ENCODE measurements at places on chromosomes 2 and 18. TPM values are rescaled to one million over a fixed set of nuclear protein-coding genes. Genes with fewer than 3 reads are reported as not detected.

DNA sequence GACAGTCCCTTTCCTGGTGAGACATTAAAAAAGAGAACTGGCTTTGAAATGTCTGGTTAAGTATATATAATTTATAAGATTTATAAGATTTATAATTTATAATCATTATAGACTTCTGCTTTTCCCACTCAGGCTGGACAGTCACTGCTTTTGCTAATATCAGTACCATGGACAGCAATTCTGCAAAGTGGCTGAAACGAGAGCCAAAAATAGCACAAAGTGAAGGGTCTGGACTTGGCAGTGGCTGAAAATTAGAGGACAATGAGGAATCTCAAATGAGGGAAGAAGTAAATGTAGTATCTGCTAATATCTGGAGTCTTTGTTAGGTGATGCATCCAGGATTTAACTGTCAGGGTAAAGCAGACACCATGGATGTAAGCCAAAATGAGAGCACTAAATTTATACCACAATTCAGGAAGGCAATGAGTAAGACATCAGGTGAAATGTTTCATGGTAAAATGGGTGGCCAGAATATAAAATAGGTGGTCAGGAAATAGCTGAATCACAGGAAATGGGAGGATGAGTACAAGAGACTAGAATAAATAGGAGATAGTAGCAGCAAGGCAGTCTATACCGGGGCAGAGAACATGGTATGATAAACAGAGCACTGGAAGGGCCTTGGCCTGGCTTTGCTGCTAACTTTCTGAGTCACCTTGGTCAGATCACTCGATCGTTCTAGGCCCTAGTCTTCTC, 39.6 kb upstream of the BOD1L2 start:
- no peaks in the 10 kb centered on the region for H3K36me3 ChIP-seq
- H3K4me3 ChIP-seq = no peak overlapping the region

The SELENOI gene
- total RNA-seq = 44.9 TPM

- H3K4me3 ChIP-seq = no peak overlapping the region
- no peaks in the 10 kb centered on the region for H3K27me3 ChIP-seq
- no peak for DNase-seq
- H3K4me1 ChIP-seq = no peaks in the 10 kb centered on the region
- no peak overlapping the region for H3K27ac ChIP-seq
- peaks cover 30% of the 10 kb centered on the region for H3K36me3 ChIP-seq
Measured at GRCh38 chr2:228115-228514, 35.7 kb downstream of the SH3YL1 start.

DNA sequence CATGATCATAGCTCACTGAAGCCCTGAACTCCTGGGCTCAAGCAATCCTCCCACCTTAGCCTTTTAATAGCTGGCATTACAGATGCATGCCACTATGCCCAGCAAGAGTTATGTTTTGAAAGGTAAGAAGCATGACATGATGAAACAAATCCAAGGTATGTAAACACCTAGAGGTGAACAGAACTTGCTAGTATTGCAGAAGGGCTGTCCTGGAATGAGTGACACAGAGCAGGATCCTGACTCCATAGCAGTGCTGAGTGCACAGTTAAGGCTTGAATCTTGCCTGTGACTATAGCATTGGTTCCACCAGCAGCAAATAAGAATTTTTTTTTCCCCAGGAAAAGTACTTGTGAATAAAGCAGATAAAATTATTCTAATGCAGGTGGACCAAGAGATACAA, 309.5 kb downstream of the PIK3C3 start:
- no peak overlapping the region for H3K4me3 ChIP-seq
- no peaks in the 10 kb centered on the region for H3K36me3 ChIP-seq
- no peak for DNase-seq

DNA sequence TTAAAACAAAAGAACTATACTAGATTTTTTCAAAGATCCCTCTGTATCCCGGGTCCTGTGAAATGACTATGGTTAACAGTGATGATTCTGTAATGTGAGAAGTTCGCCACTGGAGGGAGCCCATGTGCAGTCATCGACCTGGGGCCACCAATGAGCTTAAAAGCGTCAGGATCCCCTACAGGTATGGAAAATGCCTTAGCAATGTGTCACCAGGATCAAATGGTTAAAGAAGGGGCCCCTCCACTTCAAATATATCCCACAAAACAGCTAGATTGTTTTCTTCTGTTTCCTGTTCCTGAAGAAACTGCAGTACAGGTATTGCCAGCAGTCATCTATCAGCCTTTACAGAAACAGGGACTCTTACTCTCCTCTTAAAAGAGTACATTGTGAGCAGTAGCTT, 15.3 kb downstream of the CHRNA1 start:
- DNase-seq = peak; percentile 78
- H3K27ac ChIP-seq = peak overlapping the region; percentile 28

- H3K27ac ChIP-seq = no peak overlapping the region
- no peaks in the 10 kb centered on the region for H3K36me3 ChIP-seq
- no peak overlapping the region for H3K4me3 ChIP-seq
- H3K27me3 ChIP-seq = peaks cover 6% of the 10 kb centered on the region
- DNase-seq = no peak
Measured at GRCh38 chr2:23235736-23236135, 149.2 kb upstream of the KLHL29 start.

DNA sequence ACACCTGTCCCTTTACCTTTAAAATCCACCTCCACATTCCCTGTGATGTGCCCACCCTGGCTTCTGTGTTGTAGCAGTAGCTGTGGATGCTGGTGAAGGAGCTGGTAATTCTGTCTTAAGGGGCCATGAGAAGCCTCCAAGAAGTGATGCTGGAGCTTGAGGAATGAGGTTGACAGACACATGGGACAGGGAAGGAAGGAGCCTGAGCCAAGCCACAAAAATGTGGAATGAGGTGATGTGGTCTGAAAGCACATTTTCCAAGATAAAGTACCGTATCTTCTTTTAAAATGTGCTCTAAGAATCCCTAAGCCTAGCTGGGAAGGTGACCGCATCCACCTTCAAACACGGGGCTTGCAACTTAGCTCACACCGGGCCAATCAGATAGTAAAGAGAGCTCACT, 31.2 kb downstream of the VWA3B start:
- no peaks in the 10 kb centered on the region for H3K36me3 ChIP-seq
- peaks cover 22% of the 10 kb centered on the region for H3K27me3 ChIP-seq
- H3K4me1 ChIP-seq = peaks cover 19% of the 10 kb centered on the region
- no peak overlapping the region for H3K27ac ChIP-seq

GRCh38 chr2:233700028-233700635, 7.4 kb downstream of the UGT1A6 start:
- DNase-seq = no peak
- no peaks in the 10 kb centered on the region for H3K36me3 ChIP-seq
- peak overlapping the region; percentile 69 for H3K27ac ChIP-seq
- H3K4me1 ChIP-seq = no peaks in the 10 kb centered on the region

- no peaks in the 10 kb centered on the region for H3K4me1 ChIP-seq
- no peaks in the 10 kb centered on the region for H3K36me3 ChIP-seq
- no peaks in the 10 kb centered on the region for H3K27me3 ChIP-seq
- no peak for DNase-seq
- no peak overlapping the region for H3K4me3 ChIP-seq
- no peak overlapping the region for H3K27ac ChIP-seq
Measured at GRCh38 chr18:5285326-5285725, 10.2 kb downstream of the ZBTB14 start.

DNA sequence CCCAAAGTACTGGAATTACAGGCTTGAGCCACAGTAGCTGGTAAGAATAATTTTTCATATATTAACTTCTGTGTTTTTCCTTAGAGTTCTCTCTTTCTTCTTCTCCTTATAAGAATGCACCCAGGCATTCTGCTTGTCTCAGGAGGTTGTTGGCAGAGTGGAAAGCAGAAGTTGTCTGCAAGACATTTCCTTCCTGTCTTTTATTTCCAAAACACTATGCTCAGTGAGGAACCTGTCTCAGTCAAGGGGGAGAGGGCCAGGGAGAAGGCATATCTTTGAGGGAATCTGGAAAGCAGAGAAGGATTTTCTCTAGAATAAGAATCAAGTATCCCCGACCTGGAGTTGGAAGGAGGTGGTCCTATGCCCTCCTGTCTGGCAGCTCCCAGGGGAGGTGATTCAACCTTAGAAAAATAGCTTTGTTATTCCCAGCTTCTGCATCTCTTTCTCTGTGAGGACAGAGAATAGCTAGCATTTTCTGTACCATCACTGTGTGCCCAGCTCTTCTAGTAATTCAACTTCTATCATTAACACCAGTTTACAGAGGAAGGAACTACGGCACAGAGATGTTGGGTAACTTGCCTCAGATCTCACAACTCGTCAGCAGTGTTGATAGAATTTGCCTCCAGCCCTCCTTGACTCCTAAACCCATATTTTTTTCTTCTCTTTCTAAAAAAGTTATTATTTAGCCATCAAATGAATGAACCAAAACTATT, 3.8 kb upstream of the LPIN2 start:
- no peak overlapping the region for H3K4me3 ChIP-seq
- peaks cover 28% of the 10 kb centered on the region for H3K4me1 ChIP-seq
- H3K27ac ChIP-seq = no peak overlapping the region
- H3K27me3 ChIP-seq = peaks cover 12% of the 10 kb centered on the region
- H3K36me3 ChIP-seq = no peaks in the 10 kb centered on the region

The FEV gene
- total RNA-seq = 51.1 TPM

DNA sequence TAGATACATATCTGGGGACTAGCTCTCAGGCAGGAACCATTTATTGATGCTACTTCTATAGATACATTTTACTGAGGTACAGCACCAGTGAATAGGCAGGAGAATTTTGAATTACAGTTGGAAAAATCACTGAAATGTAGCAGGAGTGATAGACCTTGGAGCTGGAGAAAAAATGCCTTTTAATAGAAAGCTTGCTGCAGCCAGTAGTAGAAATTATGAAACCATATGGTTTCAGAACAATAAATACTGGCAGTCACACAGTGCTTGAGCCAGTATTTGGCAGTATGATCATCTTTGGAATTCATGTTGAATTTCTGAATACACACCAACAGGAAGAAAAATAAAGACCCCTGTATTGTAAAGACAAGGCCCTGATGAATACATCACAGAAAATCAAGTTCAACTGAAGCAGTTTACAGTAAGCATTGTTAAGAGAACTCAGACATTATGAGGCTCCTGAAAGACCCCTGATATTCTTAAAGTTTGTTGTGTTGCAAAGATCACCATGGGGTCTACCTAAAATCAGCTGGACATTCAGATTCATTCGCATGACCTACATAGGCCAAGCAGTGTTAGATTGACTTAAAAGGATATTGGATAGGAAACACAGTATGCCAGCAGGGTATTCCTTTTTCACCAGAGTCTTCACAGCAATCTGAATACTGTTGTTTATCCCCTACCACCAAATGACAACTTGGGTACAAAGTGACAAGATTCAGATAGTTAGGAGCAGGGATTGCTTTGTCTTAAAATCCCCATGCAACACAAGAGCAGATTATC, 139.0 kb downstream of the EHBP1 start:
- no peaks in the 10 kb centered on the region for H3K27me3 ChIP-seq
- DNase-seq = no peak
- H3K4me1 ChIP-seq = no peaks in the 10 kb centered on the region
- H3K27ac ChIP-seq = no peak overlapping the region

DNA sequence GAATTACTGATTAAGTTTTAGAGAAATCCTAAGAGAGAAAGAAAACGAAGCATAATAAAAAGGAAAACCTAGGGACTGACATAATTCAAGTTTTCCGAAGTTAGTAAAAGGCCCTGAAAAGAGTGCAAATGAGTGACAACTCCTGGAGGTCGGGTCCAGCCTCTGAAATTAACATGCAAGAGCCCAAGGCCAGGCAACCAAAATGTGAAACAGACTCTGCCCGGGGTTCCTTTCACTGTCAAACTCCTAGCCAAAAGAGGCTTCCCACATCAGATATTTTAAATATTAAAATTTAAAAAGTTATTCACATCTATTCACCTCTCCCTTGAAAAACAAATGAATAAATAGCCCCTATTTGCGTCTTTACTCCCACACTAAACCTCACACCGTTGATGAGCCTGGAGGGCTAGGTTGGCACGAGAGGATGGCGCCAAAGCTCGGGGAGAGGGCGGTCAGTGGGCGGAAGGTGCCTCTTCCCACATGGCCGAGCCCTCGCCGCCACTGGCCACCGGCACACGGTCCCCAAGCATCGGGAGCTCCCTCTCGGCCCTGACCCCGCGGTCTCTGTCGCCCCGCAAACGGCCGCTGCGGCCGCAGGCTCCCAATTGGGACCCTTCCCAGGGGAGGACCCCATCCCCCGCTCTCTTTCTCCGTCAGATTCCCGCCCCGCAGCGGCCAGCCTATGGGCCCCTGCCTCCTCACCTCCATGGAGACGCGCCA, 630 bp downstream of the PPM1G start:
- no peak for DNase-seq
- peak overlapping the region; percentile 92 for H3K27ac ChIP-seq
- H3K36me3 ChIP-seq = peaks cover 4% of the 10 kb centered on the region
- peaks cover 20% of the 10 kb centered on the region for H3K4me1 ChIP-seq

All from type B pancreatic cell (in vitro differentiated cells).